ENCODE measurements at places on chromosomes 11 and 22. TPM values are rescaled to one million over a fixed set of nuclear protein-coding genes. Genes with fewer than 3 reads are reported as not detected.

TTLL12 gene
- total RNA-seq: 40.9 TPM

NDUFA6 gene
- 73.4 TPM for total RNA-seq

DNA sequence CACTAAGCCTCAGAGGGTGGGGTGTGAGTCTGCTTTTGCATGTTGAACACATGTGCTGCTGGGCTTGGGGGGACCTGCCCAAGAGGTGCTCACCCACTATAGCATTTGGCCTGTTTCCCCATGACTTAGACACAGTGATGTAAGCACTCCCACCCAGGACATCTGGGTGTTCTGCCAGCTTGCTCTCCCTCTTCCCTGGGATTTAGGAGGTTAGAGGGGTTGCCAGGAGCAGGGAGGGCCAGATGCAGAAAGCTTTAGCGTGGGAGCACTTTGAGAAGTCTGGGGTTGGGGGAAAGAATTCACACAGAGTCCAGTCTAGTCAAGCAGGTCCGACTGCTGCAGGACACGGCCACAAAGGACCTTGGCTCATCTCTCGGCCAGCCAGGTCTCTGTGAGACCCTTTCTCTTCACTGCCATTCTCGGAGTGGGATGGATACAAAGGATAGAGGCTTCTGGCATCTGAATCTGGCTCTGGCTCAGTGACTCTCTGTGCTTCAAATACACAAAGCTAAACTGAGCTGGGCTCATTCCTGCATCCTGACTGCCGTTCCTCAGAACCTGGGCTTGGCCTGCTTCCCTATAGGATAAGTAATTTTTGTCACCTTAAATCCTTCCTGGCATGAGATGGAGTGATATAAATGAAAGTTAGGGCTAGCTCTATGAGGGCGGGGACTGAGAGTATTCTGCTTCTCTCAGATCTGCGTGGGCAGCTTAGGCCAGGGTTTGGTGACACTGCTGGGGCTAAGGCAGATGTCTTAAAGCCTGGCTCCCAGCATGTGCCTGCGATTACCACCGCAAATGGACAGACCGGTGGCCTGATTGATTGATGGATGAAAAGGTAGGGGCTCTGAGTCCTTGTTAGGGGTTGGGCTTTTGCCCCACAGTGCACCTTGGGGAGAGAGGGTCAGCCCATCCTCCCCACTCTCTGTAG is 14.5 kb downstream of the USP2 start:
- no peak for DNase-seq

- DNase-seq: no peak
Observed at GRCh38 chr11:74636630-74637184, 44.3 kb downstream of the POLD3 start.

DNA sequence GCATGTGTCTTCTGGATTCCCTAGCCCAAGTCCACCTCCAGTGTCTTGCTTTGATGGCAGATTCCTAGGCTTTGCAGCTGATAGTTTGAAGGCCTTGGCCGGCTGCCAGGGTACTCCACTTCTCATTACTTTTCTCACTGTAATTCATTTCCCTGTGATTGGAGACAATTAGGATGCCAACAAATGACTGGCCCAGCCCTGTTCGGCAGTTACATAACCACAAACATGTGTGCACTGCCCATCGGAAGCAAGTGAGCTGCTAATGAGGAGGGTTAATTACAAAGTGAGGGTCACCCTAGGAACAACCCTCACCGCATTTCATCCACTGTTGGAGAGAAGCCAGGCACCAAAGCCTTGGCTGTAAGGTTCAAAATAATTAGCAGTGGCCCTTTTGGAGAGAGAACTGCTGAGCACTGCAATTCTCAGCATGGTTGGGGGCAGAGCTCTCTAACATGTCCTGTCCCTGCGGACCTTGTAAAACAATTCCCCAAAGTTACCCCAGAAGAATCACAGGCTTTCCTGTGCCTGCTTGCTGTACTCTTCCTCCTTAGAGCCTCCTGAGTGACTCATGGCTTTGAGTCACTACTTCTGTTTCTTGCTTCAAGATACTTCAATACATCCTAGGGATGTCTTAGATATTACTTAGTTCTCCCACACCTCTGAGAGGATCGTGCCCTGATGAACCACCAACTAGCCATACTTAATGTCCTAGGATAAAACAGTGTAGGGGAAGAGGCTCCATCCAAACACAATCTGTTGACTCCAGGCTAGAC is 109.7 kb upstream of the GALNT18 start:
- no peak for DNase-seq

DNA sequence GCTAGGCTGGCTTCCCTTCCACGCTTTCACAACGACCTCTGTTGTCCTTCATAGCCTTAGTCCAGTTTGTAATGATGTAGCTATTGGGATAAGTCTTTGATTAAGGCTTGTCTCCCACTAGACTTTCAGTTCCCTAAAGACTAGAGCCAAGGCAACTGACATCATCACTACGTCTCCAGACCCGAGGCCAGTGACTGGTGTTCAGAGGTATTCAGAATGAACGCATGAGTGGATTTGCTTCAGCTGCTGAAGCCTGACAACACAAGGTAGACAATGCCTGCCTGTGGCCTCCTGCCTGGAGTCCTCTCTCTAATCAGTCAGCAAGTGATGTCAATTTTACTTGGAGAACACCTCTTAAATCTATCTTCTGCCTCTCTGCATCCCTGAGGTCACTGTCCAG is 13.6 kb downstream of the EFCAB6 start:
- no peak for DNase-seq

DNA sequence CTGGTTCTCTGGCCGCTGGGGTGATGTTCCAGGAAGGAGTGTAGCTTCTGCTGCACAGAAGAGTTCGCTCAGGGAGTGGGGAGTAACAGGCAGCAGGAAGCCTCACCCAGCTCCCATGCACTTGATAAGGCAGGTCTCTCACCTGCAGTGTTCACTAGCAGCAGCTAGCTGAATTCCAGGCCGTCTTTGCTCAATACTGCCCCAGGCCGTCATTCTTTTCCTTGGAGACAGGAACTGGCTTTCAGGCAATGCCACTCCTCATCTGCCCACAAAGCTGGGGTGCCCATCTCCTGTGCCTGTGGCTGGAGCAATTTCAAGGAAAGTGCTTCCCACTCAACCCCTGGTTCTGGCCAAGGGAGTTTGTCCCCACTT is 66.1 kb downstream of the ARHGAP42 start:
- no peak for DNase-seq

Measured in progenitor cell of endocrine pancreas (in vitro differentiated cells).